ENCODE measurements at places on chromosomes 5 and 9.
A peak's percentile ranks its signal among the peaks of the same experiment; 100 is the strongest.

GRCh38 chr5:72653586-72653985, 146.4 kb upstream of the ZNF366 start:
- DNase-seq = no peak

DNA sequence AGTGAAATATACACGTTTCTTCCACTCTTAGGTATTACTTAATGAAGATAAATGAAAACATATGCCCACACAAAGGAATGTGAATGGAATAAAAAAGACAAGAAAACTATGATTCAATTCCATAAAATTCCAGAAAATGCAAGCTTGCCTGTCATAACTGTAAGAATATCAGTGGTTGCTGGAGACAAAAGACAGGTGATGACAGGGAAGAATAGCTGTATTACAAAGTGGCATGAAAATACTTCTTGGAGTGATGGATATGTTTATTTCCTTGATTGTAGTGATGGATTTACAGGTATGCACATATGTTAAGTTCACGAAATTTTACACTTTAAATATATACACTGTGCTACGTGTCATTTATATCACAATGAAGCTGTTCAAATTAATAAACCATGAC, 553.3 kb downstream of the HTR1A start:
- DNase-seq = no peak

GRCh38 chr9:87731321-87731720, 5.4 kb downstream of the CTSL start:
- DNase-seq = no peak

GRCh38 chr5:1897816-1898450, 15.2 kb upstream of the IRX4 start:
- DNase-seq = no peak

GRCh38 chr9:34545497-34545896, 22.7 kb upstream of the ENHO start:
- no peak for DNase-seq

GRCh38 chr9:104961238-104961637, 33.3 kb upstream of the ABCA1 start:
- DNase-seq = peak; percentile 46

- no peak for DNase-seq
These were observed 1888.4 kb downstream of the MAT2B start for GRCh38 chr5:165393839-165394238.

DNA sequence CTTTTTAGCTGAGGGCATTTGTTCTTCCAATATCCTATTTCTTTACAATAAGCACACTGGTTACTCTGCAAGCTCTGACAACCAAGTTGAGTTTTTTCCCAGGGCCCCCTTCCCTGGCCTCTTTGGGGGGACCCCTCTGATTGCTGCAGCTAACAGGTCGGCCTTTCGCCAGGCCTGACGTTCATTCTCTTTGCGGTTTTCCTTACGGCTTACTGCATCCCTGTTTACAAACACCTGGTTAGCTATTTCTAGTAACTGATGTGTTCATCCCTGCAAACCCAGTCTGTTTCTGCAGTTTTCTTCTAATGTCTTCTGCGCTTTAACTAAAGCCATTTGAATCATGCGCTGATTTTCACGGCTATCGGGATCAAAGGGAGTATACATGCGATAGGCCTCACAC, 37.5 kb upstream of the PPP1R26 start:
- DNase-seq = no peak

GRCh38 chr9:93699650-93700049, 123.3 kb downstream of the PHF2 start:
- no peak for DNase-seq

- DNase-seq = no peak
These were observed 326.7 kb downstream of the GABRB2 start for GRCh38 chr5:161219816-161220215.

DNA sequence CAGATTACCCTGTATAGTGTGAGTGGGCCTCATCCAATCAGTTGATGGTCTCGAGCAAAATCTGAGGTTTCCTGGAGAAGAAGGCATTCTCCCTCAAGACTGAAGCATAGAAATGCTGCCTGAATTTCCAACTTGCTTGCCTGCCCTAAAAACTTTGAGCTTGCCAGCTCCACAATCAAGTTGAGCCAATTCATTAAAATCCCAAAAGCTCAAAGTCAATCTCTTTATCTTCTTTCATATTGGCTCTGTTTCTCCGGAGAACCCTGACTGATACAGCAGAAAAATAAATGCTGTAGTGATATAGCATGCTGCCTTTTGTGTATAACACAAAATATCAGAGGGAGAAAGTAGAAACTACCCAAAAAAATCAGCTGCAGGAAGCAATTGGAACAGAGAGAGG, 72.5 kb upstream of the NMUR2 start:
- no peak for DNase-seq

GRCh38 chr9:96450613-96451528, 902 bp downstream of the HABP4 start:
- DNase-seq = peak; percentile 58

GRCh38 chr9:13500034-13500433, 220.5 kb upstream of the MPDZ start:
- DNase-seq = no peak

DNA sequence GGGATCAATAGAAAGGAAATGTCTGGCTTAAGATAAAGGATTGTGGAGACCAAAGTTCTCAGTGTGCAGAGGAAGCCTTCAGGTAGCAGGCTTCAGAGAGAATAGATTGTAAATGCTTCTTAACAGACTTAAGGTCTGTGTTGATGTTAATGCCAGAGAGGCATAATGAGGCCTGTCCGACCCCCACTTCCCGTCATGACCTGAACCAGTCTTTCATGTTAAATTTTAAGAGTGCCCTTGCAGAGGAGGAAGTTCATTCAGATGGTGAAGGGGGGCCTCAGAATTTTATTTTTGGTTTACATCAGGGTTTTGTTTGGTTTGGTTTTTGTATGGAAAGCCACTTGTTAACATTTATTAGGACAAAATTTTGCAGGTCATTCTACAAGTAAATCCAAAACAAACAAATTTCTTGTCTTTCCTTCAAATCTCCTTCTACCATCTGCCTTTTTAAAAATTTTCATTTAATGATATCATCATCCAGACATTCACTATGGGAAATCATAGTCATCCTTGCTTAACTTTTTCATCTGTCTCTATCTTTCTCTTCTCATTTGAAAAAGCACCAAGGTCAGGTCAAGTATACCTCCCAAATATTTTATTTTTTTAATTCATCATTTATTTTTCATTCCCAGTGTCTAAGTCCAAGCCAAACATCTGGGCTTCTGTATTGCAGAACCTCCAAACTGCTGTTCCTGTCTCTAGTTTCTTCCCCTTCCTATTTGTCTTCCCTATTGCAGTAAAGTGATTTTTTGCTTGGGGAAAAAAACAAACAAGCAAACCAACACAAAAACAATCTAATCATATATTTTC, 6.9 kb upstream of the ABCA1 start:
- no peak for DNase-seq

DNA sequence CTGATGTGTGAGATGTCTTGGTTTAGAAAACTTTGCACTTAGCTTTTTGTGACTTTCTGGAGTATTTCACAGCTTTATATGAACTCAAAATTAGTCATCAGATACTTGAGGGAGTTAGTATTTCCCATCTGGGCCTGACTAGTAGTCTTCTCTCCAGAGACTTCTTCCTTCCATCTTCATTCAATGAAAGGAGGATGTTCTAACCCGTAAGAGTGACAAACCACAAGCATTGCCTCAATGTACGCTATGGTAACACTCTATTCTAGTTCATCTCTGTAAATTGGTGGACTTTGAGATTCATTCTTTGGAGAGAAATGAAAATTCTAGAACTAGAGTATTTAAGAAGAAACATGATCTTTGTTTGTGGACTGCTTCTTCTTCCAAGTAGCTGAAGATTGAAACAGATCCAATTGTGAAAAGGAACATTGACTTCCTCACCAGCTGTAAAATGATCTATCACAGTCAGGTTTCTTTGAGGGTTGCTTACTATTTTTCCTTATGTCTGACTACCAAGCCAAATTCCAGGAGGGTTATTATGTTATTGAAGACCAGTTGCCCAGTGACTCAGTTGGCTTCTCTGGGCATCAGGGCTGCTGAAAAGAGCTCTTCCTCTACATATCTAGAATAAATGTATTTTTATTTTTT, 157.6 kb downstream of the SLC12A2 start:
- DNase-seq = no peak

- no peak for DNase-seq
These were observed 92.9 kb upstream of the LPAR1 start for GRCh38 chr9:111131211-111131610.

DNA sequence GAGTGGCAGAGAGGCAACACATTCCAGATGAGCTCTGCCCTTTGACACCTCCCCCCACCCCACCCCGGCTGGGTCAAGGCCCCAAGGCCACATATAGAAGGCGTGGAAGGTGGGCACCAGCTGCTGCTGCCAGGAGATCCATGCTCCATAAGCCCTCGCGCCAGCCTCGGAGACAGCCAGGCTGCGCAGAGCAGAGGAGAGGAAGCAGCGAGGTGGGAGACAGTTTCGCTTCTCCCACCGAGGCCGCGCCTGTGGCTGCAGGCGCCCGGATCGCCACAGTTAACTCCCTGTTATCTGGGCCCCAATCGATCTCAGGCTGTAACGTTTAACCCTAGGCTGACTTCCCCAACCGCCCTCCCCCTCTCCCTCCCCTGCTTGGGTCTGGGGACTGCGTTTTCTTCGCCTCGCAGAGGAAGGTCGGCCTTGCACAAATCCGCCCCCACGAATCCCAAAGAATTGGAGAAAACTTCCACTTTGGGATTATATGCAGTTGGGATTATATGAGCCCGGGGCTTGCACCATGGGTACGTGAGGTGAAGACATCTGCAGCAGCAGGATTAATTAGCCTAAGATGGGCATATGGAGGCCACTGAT, 1.1 kb upstream of the CXXC5 start:
- DNase-seq = no peak

DNA sequence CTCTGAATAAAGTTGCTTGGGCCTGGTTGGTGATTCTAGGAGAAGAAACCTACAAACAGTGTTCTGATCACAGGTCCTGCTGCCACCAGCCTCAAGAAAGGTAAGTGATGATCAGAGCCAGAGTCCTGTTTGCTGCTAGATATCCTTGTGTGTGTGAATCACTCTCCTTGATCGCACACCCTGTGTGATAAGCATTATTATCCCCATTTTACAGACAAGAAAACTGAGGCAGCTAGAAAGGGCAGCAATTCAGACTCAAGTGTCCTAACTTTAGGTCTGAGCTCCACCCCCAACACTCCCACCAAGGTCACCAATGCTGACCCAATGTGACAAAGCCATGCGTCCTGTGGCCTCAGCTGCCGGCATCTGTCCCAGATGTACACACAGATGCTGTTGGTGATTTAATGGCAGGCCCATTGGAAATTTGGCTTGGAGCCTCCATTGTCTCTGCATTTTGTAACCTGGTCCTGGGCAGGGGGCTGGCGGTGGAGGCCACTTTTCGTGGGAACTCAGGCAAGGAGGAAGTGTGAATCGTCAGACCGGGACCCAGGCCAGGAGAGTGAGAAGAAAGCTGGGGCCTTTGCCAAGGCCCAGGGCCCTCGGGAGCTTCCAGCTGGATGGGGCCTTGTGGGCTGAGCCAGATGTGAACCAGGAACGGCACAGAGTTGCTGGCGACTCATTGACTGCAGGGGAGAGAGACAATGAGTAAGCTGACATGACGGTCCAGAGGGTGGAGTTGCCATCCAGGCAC, 29.8 kb upstream of the GGTA1 start:
- no peak for DNase-seq

DNA sequence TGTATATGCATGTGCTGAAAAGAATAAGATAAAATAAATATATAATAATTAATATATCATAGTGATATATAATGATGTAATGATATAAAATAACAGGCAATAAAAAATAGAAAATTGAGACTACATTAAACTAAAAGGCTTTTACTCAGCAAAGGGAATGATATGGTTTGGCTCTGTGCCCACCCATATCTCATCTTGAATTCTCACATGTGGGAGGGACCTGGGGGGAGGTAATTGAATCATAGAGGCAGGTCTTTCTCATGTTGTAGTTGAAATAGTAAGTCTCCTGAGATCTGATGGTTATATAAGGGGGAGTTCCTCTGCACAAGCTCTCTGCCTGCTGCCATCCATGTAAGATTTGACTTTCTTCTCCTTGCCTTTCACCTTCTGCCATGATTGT, 1550.9 kb upstream of the CDH6 start:
- no peak for DNase-seq

DNA sequence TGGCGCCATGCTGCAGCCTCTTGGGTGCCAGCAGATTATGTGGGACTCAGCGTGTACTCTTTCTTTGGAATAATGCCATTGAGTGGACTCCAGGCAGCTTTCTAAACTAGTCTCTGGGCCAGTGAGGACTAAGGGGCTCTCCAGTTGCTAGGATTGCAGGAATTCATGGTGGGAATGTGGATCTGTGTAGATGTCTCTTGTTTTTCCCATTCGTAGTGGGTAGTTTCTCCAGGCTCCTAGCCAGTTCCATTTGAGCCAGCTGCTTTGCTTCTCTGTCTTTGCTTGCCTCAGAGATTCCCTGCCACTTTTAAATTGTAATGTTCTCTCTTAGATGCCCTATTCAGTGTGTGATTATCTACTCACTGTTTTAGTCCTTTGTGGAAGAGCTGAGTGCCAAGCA, 42.6 kb downstream of the SLF1 start:
- no peak for DNase-seq
